Hindlimb muscle (tissue), 1 donor: ENCODE measurements at places on chromosomes 3 and 15.

GRCh38 chr15:71577071-71577470, 233.3 kb upstream of the NR2E3 start:
- DNase-seq, result no peak

DNA sequence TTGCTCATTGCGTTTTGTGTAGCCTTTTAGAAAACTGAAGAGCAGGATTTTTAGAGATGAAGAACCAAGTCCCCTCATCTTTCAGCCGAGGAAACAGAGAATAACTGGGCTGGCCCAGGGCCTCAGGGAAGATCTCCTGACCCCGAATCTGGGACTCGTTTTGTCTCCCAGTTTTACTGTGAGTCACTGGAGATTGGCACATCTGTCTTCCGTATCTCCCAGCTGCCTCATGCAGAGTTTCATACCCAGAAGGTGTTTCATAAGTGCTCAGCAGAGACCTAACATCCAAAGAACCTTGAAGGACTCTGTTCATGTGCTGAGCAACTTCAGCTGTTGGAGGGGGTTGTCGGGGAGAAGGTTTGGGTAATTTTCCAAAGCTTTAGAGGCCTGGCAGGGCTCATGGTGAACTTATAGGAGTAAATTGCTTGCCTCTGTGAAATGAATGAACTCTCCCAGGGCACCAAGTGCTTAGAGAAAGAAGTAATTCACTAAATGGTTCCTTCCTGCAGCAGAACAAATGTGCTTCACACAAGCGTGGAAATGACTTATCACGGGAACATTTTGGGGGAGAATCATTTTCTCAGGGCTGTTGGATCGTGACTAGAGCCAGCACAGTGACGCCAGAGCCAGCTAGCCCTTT, 121.4 kb downstream of the FAM43A start:
- no peak for DNase-seq

GRCh38 chr3:3753416-3753815, 45.8 kb upstream of the LRRN1 start:
- no peak for DNase-seq

DNA sequence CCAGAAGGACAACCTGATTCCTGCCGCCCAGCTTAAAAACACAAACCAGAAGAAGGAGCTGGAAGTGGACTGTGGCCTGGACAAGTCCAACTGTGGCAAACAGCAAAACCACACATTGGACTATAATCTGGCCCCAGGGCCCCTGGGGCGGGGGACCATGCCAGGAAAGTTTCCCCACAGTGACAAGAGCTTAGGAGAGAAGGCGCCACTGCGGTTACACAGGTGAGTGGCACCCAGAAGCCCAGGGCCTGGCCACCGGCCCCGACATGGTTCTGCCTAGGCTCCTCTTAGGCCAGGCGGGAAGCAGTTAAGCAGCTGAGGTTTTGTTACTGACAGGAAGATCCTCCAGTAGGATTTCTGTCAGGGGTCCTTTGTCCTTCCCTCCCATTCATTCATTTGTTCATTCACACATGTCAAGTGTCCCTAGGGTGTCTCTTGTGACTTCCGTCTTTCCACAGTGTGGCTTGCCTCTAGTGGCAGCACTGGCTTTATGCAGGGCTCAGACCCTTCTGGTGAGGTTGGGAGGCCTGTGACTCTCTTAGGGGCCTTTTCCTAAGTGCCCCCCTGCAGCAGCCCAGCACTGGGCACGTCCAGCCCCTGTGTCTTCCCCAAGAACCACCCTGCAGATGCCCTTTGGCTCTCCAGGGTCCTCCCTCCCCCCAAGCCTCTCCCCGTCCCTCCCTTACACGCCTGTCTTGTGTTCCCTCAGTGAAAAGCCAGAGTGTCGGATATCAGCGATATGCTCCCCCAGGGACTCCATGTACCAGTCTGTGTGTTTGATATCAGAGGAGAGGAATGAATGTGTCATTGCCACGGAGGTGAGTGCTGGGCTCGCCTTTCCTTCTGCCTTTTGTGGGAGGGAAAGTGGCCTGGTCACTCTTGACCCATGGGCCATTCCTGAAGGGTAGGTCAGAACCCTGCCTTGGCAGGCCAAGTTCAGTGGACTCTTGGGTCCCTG, 7.8 kb downstream of the DLL4 start:
- no peak for DNase-seq

DNA sequence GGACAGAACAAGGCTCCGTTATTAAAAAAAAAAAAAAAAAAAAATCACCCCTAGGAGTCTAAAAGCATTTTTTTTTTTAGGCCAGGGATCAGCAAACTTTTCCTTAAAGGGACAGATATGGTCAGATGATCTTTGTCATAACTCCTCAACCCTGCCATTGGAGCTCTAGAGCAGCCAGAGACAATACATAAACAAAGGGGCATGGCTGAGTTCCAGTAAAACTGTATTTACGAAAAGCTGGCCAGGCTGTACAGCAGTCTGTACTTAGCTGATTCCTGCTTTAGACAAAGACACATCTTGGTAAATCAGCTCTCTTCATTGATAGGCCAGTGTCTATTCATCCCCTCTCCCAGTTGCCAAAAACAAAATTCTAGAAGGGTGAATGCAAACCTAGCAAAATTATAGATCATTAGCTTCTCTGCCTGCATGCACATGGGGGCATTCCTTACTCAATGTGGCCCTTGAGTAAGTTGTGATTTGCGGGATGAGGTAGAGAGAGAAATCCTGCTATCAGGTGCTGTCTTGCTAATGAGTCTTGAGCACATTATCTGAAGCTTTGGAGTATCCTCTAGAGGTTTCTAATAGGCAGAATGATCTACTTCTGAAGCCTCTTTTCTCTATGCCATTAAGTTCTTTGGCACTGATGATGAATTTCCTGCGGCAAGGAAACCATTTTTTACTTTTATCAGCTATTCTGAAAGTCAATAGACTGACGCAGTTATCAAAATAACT, 35.2 kb downstream of the SENP8 start:
- DNase-seq, result no peak

DNA sequence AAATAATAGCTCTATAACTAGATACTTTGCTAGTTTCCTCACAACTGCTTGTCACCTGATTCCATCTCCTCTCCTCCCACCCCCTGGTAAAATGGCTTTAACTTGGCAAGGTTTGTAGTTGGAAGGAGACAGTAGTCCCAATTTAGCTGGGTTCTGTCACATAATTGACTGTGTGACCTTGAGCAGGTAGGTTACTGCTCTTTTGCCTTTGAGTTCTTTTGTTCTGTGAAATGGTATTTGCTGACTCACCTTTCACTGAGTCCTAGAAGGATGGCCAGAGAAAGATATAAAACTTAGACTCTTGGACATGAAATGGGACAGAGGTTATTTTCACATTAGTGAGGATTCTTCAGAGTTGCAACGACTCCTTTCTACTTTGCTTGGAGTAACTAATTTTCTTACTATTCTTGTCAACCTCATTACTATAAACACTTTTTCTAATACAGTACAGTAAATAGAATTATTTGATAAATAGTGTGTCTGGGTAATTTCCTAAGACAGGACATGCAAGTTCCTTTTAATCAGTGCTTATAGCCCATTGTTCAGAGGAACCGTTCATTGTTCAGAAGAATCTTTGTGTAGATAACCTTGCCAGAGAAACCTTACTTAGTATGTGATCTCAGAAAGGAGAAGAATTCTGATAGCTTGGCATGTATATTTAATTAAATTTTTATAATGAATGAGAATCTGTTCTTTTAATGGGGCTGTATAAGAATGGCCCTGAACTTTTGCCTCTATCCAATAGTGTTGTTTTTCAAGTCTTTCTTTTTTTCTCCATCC, 14.3 kb downstream of the AKAP13 start:
- DNase-seq, result no peak

GRCh38 chr3:63961891-63962290, 49.7 kb upstream of the SCAANT1 start:
- DNase-seq, result no peak

- DNase-seq, result no peak
Observed at GRCh38 chr3:162441716-162442115, 945.1 kb downstream of the OTOL1 start.

DNA sequence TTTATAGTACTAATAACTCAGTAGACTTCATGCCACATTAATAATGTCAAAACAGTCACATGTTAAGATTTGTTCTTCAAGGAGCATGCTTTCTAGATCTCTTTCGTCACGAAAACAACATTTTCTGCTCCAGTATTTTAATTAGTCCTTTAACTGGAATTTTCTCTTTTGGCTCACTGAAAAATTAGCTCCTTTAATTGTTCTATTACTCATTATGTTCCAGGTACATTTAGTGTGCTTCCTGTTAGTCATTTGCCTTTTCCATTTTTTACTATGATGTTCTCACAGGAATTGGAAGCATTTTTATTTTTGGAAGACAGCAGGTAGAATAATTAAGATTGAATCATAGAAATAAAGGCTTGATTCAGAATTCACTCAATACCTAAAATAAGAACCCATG, 111.2 kb downstream of the SLC9A9 start:
- no peak for DNase-seq

DNA sequence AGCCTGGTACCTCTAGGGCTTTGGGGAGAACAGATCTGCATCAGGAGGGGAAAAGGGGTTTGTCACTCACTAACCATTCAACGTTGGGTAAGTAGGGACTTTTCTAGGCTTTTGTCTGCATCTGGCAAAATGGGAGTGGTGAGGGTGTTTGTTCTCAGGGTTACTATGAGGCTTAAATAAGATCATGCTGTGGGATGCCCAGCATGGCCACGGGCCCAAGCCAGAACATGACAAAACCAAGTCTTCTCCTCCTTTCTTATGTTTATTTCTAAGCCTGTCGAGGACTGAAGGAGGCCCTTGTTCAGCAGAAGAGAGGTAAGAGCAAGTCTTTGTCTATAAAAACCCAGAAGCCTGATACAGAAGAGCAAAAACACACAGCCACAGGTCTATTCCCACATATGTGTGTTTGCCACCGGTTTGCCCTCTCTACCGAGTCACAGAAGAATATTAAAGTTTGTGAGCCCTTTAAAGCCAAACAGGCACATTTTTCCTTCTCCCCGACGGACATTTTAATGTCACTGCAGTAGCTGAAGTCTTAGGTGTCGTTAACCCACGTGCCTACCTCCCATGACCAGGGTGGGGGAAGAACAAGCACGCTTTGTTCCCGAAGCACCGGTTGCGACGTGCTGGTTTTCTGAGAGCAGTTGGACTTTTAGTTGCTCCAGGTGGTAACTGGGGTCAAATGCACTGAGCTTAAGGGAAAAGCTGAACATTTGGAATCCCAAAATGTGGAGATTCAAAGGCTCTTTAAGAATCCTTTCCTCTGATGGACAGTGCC, 72.1 kb downstream of the NOX5 start:
- DNase-seq, result no peak
